Endodermal cell (in vitro differentiated cells): ENCODE measurements at places on chromosomes 12 and 14.

GRCh38 chr14:49931523-49931922, 38.6 kb downstream of the ARF6 start:
- no peak for DNase-seq

- DNase-seq, result no peak
These were observed 137.0 kb upstream of the MDM1 start for GRCh38 chr12:68469113-68469512.

DNA sequence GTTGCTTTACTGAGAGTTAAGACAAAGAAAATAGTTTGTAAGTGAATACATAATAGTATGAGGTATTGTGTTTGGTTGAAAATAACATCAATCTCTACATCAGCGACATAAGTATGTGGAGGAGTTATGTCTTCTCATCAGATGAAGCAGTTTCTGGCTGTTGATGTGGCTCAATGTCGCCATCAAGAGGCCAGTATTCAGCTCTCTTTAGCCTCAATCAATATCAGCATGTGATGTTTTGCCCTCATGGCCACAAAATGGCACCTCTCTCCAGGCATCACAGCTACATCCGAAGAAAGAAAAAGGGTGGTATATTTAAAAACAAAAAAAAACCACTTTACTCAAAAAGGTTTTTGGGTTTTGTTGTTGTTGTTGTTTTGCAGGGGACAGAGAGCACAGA, 302.3 kb upstream of the TMEM132C start:
- DNase-seq, result peak; percentile 61

DNA sequence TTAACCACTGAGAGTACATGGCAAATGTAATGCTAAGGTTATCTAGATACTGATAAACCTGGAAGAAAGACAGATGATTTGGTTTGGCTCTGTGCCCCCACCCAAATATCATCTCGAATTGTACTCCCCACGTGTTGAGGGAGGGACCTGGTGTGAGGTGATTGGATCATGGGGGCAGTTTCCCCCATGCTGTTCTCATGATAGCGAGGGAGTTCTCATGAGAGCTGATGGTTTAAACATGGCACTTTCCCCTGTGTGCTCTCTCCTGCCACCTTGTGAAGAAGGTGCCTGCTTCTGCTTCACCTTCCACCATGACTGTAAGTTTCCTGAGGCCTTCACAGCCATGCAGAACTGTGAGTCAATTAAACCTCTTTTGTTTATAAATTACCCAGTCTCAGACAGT, 14.2 kb downstream of the NOXRED1 start:
- peak; percentile 71 for DNase-seq

DNA sequence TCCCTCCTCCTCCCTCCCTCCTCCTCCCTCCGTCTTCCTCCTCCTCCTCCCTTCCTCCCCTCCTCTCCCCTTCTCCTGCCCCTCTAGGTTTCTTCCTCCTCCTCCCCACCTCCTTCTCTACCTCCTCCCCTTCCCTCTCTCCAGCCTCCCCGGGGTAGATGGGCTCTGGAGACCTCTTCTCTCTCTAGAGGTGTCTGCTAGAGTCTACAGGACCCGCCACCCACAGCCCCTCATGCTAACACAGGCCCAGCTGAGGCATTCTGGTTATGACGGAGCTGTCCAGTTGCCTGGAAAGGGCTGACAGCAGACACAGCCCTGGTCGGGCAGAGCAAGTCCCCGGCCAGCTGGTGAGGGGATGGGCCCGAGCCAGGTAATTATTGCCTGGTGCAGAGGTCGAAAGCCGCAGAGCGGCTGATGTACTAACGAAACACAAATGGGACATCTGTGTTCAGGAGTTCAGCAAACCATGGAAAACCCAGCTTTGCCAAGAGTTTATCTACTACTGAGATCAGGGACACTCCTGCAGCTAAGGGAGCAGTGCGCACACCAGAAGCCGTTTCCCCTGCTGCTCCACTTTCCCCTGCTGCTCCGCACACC, 96.2 kb downstream of the PAPOLA start:
- DNase-seq, result no peak

DNA sequence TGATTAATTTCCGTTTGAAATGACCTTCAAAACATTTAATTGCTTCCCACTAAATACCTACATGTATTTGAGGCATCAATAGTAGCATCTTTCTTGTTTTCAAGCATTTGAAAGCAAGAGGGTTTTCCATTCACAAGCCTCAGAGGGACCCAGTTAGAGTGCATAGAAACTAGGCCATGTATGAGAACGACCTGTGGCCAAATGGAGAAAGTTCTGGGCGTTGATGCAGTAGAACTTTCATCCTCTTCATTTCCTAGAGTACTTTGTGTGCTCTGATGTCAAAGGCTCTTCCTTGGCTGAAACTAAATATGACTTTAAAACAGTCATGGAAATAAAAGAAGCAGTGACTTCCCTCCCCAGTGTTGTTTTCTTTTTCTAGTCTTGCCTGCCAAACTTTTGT, 944 bp upstream of the DHRS7 start:
- DNase-seq, result no peak

DNA sequence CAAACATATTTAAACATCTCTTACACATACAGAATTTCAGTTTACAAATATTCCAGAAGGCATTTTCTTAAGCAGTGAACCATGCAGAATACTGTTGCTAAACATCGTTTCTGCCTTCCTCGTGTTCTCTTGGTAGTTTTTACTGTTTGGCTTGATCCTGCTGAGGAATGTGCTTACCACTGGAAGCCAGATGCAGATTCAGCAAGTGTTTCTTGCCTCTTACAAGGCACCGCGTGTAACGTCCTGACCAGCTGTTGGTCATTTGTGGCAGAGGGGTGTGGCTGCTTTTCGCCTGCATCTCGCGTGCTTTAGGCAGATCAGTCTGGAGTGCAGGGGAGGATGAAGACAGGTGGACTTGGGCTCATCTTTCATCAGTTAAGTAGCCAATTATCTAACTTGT, 12.4 kb downstream of the EIF2B1 start:
- DNase-seq, result no peak

DNA sequence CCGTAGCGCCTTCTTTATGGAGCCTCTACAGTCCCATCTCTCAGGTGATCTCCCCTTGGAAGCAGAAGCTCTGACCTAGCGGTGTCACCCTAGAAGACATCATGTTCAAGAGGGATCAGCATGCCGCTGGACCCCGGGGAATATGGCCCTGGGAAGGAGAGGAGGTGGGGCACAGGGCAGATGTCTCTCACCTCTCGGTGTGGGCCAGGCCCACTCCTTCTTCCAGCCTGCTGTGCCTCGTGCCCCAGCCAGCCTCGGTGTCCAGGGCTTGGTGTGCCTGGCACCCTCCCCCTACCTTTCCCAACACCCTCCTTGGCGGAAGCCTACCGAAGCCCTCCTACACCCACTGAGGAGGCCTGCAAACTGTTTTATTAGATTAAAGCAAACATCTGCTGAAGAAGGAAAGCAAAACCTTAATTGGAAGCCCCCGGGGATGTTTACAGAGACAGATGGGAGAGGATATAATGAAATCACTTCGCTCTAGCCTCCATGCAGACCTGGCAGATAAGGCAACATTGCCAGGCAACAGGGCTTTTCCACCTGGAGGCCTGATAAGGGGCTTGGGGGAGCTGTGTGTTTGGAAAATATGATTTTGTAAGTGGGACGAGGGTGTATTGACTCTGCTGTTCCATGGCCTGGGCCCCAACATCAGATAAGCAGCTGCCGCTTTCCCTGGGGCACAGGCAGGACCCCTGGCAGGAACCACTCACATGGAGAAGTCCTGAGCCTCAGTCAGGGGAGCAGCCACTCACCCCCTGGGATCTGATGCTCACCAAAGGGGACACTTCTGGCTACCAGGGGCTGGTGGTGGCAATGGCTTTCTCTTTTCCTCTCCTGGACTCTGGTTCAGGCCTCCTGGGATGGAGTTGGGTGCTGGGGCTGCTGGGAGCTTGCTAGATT, 5.7 kb upstream of the CHGA start:
- DNase-seq, result no peak

DNA sequence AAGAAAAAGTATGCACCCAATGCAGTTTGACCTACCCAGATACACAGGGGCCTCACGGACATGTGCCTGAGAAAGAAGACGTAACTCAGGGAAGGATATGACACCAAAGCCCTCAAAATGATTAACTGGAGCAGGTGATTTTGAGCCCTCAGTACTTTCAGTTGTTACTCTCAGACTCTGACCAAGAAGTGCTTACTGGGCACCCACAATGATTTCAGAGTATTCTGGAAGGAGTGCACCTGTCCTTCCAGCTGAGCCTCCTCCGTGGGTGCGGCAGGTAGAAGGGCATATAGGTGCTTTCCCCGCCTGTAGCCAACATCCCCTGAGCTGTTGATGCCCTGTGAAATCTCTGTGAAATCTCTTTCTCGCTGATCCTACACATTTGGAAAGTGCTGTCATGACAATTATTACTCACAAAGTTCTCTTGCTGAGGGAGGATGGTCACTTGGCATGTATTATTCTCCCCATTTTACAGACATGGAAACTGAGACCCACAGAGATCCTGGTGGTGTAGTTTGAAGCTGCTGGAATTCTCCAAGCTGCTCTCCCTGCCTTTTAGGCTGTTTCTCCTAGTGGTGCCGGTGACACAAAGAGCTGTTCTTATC, 154.3 kb upstream of the CCND2 start:
- no peak for DNase-seq

- peak; percentile 82 for DNase-seq
These were observed 754 bp downstream of the ZNF605 start for GRCh38 chr12:132955094-132956010.

DNA sequence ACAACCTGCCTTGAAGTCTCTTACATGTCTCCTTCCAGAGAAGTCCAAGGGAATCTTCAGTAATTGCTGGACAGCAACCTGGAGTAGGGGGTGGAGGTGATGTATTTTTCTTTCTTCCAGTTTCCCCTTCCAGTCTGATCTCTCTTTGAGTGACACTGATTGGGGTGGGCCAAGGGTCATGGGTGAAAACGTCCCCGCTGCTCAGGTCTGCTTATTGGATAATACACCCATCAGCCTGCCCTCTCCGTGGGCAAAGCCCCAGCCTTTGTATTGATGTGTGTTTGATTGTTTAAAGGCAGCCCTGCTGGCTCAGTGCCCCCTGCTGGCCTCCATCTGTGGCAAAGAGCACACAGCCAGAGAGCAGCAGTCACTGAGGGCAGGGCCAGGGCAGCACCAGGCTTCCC, 35.7 kb upstream of the ATP2A2 start:
- DNase-seq, result peak; percentile 88

DNA sequence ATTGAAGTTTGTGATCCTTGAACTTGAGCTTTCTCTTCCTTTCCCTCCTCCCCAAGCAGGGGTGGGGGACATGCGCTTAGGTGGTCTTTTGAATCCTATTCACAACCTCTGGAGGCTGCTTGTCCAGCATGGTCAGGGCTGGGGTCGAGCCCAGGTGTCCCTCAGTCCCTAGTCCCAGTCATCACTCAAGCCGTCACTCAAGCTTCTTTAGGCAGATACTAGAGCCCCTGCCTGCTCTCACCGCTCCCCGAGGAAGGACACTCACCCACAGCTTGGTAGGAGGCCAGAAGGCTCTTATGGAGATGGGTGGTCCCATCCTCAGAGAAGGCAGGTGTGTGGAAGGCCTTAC, 532 bp upstream of the C1RL start:
- no peak for DNase-seq

DNA sequence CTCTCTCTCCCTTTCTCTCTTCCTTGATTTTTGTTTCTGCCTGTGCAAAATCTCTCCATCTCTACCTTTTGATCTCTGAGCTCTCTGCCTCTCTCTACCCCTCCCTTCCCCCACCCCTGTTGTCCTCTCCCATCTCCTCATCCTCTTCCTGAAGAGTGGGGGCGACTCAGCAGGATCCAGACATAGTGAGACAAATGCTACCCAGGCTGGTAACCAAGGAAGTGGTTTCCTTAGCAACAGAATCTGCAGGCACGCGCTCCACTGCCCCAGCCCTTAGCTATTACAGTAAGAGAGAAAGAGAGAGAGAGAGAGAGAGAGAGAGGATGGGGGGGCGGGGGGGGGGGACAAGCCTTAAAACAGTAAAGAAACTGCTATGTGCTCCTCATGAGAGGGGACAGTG, 85.6 kb downstream of the CMKLR1 start:
- DNase-seq, result peak; percentile 73
